ENCODE measurements at places on chromosomes 16 and 17.

GRCh38 chr16:67406111-67406971 lies 9.9 kb downstream of the ZDHHC1 start:
- no peak for DNase-seq

GRCh38 chr17:13420878-13421277 lies 180.9 kb downstream of the HS3ST3A1 start:
- no peak for DNase-seq

- no peak for DNase-seq
These were observed 1981.5 kb downstream of the TP53TG3F start for GRCh38 chr16:35440875-35441274.

- DNase-seq: no peak
These were observed 725 bp upstream of the WNT9B start for GRCh38 chr17:46850688-46851028.

- no peak for DNase-seq
These were observed 19.9 kb downstream of the CYB5D2 start for GRCh38 chr17:4162775-4163466.

- DNase-seq: no peak
These were observed 22.3 kb downstream of the ERN1 start for GRCh38 chr17:64107500-64108236.

- no peak for DNase-seq
These were observed 8.0 kb upstream of the SERPINF1 start for GRCh38 chr17:1753767-1754429.

DNA sequence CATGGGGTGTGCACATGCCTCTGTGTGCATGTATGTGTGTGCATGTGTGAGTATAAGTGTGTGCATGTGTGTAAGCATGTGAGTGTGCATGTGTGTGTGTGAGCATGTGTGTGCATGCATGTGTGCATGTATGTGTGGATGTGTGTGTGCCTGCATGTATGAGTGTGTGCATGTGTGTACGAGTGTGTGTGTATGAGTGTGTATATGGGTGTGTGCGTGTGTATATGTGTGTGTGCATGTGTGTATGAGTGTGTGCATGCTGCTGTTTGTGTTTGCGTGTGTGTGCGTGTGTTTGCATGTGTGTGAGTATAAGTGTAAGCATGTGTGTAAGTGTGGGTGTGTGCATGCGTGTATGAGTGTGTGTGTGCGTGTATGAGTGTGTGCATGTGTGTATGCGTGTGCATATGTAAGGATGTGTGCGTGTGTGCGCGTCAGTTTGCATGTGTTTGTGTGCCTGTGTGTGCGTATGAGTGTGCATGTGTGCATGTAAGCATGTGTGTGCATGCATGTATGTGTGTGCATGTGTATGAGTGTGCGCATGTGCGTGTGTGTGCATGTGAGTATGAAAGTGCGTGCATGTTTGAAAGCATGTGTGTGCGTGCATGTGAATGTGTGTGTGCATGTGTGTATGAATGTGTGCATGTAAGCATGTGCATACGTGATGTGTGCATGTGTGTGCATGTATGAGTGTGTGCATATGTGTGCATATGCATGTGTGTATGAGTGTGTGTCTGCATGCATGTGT lies 8.6 kb downstream of the TPSD1 start:
- DNase-seq: no peak
